ENCODE measurements at places on chromosomes 5 and 9.
A peak's percentile ranks its signal among the peaks of the same experiment; 100 is the strongest.

DNA sequence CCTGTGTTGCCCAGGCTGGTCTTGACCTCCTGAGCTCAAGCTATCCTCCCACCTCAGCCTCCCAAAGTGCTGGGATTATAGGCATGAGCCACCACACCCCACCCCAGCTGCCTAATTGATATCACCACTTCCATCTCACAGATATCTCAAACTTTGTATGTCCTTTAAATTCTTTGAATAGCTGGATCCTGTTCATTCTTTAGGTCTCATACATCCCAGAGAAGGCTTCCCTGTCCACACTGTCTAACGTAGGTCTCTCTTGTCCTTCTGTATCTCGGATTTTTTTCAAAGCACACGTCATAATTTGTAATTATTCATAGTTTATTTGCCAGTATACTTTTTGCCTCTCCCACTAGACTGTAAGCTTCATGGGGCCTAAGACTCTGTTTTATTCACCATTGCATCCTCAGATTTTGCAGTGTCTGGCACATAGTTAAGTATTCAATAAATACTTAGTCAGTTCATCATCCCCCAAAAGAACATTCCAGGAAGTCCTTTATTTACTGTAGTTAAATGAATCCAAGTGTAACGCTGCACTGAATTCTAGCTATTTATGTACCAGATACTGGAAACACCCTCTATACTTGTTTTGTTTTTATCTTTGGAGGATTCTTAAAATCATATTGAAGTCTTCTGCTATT, 10.5 kb downstream of the ARSK start:
- DNase-seq, result no peak

- peak; percentile 88 for DNase-seq
Measured at GRCh38 chr9:109355564-109356297, 34.9 kb upstream of the EPB41L4B start.

DNA sequence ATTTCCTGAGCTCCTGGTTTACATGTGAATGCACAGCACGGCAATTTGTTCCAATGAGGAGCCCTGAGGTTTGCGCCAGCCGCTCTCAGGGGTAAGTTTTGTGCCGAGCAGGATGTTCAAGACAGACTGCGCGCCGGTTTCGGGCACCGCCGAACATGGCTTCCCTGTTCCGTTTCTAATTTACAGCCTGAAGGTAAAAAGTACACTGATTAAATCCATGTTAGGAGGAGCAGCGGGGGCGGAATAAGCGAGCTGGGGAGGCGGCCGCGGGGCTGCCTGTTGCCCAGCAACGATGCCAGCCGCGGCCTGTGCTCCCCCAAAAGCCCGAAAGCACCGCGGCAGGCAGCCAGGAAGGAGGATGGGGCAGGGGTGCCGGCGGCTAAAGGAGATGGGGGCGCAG, 6.4 kb downstream of the SOWAHA start:
- no peak for DNase-seq

GRCh38 chr5:13866792-13867191, 77.7 kb downstream of the DNAH5 start:
- DNase-seq, result no peak

DNA sequence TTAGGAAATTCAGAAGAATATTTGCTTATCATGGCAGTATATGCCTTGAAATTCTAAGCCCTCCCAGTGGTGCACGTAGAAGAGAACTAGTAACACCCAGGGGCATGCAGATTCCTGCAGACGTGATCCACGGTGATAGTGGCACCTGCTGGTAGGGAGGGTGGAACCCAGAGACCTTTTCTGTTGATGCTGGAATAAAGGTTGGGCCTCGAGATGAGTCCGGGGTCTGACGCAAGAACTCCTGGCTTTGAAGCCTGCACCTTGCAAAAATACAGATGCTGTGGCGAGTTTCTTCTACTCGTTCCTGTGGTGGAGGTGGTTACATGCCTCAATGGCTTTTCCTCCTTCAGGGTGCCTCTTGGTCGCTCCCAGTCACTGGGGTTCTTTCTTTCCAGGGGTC, 39.5 kb upstream of the PHF2 start:
- DNase-seq, result no peak

DNA sequence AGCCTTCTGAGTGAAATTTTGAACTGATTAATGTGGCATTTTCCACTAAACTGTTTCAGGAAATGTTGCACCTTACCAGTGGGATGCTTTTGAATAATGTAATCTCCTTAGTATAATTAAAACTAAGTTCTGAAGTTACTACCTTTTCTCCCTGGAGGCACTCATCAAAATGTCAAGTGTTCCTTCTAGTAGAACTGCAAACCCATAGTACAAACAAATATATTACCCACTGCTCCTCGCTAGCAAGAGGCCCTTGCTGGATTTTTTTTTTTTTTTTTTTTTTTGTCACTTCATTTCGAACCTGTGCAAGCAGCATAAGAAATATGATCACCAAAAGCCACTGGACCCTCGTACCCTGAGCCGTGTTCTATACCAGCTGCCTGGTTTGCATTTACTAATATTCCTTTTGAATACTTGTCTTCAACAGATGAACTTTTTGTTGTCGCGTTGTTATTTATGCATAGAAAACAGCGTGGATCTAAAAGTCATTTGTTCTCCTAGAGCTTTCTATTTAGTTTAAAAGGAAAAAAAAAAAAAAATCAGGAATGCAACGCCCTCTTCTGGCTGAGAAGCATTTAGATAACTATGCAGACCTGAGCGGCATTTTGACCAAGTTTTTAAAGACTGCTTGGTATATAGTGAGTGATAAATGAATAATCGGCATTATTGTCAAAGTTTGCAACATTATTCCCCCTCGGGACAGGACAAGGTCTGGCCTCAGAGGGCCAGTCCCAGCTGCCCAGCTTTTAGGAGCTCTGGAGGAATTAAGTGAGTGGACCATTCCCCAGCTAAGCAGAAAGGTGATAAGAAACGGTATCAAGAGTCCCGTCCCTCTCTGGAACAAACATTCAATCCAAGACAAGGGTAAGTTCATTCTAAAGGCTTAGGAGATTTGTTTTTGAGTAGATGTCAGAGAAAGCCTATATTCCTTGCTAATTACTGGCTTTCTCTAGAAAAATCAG, 162.5 kb upstream of the KIF2A start:
- peak; percentile 34 for DNase-seq

DNA sequence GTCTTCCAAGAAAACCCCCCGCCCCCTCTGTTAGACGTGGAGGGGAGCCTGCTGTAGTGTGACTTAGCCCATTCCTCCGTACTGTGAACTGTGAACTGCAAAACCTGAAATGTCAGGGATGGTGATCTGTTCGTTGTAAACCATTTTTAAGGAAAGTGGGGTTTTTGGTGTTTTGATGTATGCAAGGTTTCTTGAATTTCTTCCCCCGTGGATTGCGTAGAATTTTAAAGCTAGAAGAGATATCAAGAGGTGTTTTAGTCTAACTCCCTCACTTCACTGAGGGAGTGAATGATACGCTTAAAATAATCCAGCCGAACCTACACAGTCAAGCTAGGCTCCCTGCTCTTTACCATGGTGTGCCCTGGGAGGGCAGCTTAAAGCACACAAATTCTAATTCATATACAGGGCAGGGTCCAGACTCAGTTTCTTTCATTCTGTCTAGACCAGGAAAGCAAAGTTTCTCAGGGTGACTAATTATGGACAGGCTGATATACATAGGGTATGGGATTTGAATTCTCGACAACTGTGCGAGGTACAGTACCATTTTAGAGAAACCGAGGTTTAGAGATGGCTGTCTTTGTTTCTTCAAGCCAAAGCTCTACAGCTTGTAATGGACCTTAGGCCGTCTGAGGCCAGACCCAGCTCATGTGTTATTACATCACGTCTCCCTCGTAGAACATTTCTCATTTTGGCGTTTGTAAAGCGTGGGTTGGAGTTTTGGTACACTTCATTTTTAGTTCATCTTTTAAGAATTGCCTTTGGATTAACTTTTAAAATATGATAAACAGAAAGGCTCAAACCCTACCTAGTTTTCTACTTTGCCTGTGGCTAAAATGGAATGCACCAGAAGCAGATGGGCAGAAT, 2.7 kb downstream of the PTGER4 start:
- DNase-seq, result no peak

- DNase-seq, result no peak
Measured at GRCh38 chr9:20962536-20963225, 68.8 kb downstream of the HACD4 start.
